Glutamatergic neuron (in vitro differentiated cells): ENCODE measurements at places on chromosomes 1 and 21. TPM values are rescaled to one million over a fixed set of nuclear protein-coding genes. Genes with fewer than 3 reads are reported as not detected.

DNA sequence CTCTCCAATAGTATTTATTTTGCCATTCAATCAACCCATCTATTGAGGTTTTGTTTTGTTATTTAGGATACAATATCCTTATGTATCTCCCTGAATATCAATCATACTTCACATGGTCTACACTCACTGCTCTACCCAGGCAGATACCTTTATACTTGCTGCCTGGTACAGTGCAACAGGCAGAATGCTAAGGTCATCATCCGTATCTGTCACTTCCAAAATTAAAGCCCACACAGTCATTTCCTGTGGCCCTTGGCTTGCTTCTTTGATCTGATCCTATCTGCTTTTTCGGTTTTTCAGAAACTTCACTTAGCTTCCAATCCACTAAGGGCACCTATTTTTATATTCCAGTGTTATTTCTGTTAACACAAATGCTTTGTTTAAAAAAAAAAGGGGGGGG, 22.3 kb upstream of the ZZZ3 start:
- no peak overlapping the region for H3K4me3 ChIP-seq
- no peak for DNase-seq
- peaks cover 2% of the 10 kb centered on the region for H3K36me3 ChIP-seq

DNA sequence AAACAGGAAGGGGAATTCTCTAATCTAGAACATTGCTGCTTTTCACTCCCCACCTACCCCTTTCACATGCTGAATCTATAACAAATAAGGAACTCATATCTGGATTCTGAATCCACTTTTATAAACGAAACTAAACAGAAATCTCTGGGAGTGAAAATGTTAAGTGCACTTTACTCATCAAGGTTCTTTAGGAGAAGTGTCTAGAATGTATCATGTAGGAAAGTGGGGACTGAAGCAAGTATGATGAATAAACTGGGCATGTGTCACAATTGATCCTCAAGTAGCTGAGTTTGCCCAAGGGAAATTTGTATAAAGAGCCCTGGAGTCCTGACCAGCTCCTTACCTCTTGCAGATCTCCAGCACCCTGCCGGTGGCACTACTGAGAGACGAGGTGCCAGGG, 19.8 kb downstream of the AVPR1B start:
- H3K4me1 ChIP-seq, result peaks cover 9% of the 10 kb centered on the region
- no peak for DNase-seq
- H3K36me3 ChIP-seq, result no peaks in the 10 kb centered on the region
- H3K4me3 ChIP-seq, result no peak overlapping the region

- no peak for DNase-seq
- no peaks in the 10 kb centered on the region for H3K27me3 ChIP-seq
- H3K4me3 ChIP-seq, result no peak overlapping the region
- H3K27ac ChIP-seq, result no peak overlapping the region
- H3K36me3 ChIP-seq, result no peaks in the 10 kb centered on the region
These were observed 5.2 kb downstream of the SLAMF1 start for GRCh38 chr1:160641323-160642280.

GRCh38 chr1:114369930-114370329, 141.1 kb downstream of the TRIM33 start:
- no peak for DNase-seq
- H3K36me3 ChIP-seq, result peaks cover 6% of the 10 kb centered on the region
- H3K27ac ChIP-seq, result no peak overlapping the region
- H3K27me3 ChIP-seq, result no peaks in the 10 kb centered on the region

DNA sequence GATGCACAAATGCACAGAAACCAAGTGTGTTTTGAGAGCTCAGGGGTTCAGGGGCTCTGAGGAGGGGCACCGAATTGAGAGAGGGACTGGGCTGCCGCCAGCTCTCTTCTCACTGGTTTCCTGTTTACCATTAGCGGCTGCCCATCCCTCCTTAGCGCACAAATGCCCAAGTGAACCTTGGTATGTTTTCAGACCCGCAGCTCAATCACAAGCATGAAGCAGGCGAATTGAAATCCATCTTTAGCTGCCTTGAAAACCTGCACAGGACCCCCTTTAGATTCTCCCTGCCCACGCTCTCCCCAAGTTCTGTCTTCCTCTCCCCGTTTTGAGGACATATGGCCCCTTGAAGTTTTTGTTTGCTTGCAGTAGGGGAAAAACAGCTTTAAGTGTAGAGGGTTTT, 61.1 kb upstream of the ACOT11 start:
- H3K4me3 ChIP-seq, result peak overlapping the region; percentile 85
- peaks cover 7% of the 10 kb centered on the region for H3K27me3 ChIP-seq
- peak overlapping the region; percentile 20 for H3K27ac ChIP-seq
- H3K4me1 ChIP-seq, result peaks cover 36% of the 10 kb centered on the region
- DNase-seq, result no peak

- DNase-seq, result no peak
- H3K27me3 ChIP-seq, result peaks cover 26% of the 10 kb centered on the region
- no peak overlapping the region for H3K4me3 ChIP-seq
- peak overlapping the region; percentile 60 for H3K27ac ChIP-seq
These were observed 119.8 kb upstream of the SLC25A33 start for GRCh38 chr1:9419369-9420041.

GRCh38 chr21:40618191-40618973, 228.6 kb downstream of the DSCAM start:
- H3K36me3 ChIP-seq, result no peaks in the 10 kb centered on the region
- H3K27me3 ChIP-seq, result peaks cover 2% of the 10 kb centered on the region
- H3K4me3 ChIP-seq, result peak overlapping the region; percentile 21
- DNase-seq, result peak; percentile 68
- peak overlapping the region; percentile 95 for H3K27ac ChIP-seq
- H3K4me1 ChIP-seq, result peaks cover 31% of the 10 kb centered on the region

- no peaks in the 10 kb centered on the region for H3K27me3 ChIP-seq
- no peak overlapping the region for H3K4me3 ChIP-seq
- H3K4me1 ChIP-seq, result no peaks in the 10 kb centered on the region
- no peak for DNase-seq
- H3K36me3 ChIP-seq, result peaks cover 7% of the 10 kb centered on the region
These were observed 874.2 kb upstream of the ADGRL2 start for GRCh38 chr1:80926531-80926930.

SCYL3 gene
- total RNA-seq, result 8.8 TPM

ALPL gene
- 10.0 TPM for total RNA-seq

SELENBP1 gene
- 2.9 TPM for total RNA-seq

RAB7B gene
- not detected for total RNA-seq

GLIS1 gene
- total RNA-seq, result 0.76 TPM
